ENCODE measurements at places on chromosomes 2 and 18.

- peak; percentile 40 for DNase-seq
Measured at GRCh38 chr2:101199251-101199791, 48.1 kb upstream of the TBC1D8 start.

GRCh38 chr2:9629222-9630116 is 1.3 kb downstream of the YWHAQ start:
- DNase-seq = peak; percentile 63

GRCh38 chr2:58313926-58314325 is 72.8 kb upstream of the FANCL start:
- no peak for DNase-seq

GRCh38 chr2:178796079-178796677 is 11.0 kb downstream of the TTN start:
- DNase-seq = peak; percentile 37

DNA sequence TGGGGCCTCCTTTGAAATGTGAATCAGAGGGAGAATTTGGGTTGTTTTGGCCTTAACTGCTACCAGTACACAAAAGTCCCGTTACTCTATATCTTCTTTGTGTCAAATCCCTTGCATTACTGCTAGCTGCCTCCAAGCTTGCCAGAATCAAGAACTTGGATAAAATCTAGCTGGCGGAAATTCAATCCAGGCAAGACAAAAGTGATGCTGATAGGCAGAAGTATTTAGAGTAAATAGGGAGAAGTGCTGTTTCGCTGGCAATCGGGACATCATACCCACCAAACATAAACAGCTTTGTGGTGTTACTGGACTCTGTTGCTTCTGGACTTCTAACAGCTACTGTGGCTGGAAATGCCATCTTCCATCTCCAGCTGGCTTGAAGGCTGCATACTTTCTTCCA is 2.5 kb downstream of the IFIH1 start:
- no peak for DNase-seq

DNA sequence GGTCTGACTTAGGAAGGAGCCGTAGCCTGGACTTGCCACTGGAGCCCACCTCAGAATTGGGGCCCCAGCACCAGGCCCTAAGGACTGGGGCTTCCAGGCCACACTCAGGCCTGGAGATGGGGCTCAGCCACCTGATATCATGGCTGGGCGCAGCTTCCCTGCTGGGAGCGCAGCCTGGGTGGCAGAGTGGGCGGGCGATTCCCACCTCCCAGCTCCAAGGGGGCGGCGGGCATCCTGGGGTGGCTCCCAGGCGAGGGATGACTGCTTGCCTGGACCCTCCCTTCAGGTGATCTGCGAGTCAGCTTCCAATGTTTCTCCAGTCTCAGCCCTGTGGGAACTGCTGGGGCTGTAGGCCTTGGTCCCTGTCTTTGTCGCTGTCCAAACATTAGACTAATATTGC is 20.1 kb downstream of the GPR35 start:
- no peak for DNase-seq

DNA sequence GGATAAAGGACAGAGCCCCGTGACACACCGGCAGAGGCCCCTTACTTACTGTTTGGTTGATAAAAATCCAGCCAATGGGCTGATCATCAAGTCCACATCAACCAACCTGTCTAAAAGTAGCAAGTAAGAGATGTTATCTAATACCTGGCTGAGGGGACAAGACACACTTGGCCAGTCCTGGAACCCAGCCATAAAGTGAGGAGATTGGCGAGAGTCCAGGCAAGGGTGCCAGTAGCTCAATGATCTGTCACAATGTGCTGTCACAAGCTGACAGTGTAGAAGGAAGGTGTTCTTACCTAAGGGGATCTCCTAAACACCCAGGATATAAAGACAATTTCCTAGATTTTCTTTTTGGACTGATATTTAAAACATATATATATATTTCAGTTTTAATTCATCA is 61.7 kb upstream of the IL1R2 start:
- no peak for DNase-seq

DNA sequence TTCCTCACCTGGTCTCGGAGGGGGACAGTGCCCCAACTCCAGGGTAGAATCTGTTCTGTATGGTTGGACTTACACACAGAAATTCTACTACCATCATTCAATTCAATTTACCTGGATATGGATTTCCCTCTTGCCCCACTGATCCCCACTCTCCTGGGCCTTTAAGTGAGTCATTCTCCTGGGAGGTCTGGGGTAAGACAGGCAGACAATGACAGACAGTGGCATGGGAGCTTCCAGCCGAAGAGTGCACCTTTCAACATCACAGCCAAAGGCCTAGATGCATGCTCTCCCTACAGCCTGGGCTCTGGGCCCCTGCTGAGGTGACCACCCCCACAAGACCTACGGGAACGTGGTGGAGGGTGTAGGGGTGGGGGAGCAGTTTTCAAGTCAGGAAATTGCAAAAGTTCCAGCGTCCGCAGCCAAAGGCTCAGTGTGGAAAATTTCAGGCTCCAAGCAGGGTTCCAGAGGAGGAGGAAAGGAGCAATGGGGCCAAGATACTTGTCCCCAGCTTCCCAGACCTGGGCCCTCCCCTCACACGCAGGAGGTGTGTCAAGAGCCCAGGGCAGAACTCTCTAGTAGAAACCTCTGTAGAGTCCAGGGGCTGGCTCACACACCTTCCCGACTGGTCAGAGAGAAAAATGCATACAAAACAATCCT is 296.4 kb downstream of the CYP26B1 start:
- no peak for DNase-seq

DNA sequence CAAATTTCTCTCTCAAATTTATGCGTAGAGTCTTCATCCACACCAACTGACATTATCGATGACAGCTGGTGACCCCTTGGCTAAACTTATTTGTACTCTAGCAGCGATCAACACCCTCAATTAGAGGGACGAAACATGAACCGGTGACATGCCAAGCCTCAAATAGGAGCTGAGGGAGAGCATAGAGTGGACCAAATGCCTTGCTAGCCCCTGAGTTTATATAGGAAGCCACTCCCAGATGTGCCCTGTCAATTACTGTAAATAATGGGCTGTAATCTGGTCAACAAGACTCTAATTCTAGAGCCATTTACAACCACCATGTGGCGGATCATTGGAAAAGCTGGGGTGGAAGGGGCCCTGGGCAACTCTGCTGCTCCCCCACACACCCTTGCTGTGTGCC is 47.6 kb upstream of the FHL2 start:
- DNase-seq = no peak

- DNase-seq = peak; percentile 8
Measured at GRCh38 chr2:204971206-204971907, 426.1 kb downstream of the PARD3B start.

DNA sequence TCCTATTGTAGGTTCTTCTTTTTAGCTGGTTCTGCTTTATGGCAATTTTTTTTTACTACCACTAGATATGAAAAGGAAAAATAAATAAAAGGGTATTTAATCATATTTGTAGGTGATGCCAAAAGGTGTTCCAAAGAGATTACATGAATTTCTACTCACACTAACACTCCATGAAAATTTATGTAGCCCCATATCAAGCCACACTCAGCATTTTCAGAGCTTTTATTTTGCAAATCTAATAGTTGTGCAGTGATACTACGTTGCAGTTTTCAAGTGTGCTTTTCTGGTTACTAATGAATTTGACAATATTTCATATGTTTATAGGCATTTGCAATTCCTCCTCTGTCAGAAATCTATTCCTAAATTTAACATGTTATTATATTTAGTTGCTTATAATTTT is 363.9 kb upstream of the TMEFF2 start:
- no peak for DNase-seq

- DNase-seq = no peak
Measured at GRCh38 chr2:121791290-121791689, 35.8 kb downstream of the TSN start.

DNA sequence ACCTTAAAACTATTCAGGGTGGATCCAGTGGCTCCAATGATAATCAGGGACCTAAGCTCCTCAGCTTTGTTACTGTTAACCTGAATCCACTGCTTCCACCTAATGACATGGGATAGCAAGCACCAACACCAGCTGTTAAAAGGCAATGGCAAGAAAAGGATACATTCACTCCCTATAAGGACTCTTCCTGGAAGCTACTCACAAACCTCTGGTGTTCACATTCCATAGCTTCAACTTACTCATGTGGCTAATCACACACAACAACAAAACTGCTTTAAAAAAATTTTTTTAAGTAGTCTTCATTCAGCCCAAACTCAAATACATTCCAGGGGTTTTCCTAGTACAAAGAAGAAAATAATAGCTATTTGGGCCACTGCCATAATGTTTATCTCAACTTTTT is 24.5 kb downstream of the ROCK2 start:
- DNase-seq = no peak

DNA sequence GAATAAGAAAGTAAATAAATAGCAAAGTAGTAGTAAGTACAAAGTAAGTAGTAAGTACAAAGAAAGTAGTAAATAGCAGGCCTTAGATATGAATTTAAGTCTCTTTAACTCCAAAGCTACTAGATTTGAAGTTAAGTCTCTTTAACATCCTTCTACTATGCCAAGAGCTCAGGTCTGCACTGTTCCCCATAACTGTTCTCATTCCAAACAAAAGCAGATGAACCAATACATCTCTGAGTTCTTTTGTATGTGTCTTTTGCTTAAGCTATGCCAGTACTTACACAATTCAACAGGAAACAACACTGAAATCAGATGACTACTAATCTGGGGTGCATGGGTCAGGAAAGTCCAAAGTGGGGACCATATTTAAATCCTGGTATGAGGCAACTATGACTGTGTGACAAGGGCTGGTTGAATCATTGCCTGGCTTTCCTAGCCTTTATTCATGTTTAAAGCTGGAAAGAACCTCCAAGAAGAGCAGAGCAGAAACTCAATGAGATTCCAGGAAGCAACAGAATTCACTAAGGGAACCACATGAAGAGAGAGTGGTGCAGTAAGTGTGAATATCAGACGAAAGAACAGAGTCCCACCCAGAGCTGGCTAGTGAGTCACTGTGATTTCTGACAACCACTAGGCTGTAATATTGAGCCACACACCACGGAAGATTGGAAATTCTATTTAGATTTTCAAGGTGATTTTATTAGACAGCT is 51.0 kb upstream of the CYP26B1 start:
- DNase-seq = peak; percentile 32

- DNase-seq = no peak
Measured at GRCh38 chr2:114729026-114729425, 286.6 kb downstream of the DPP10 start.

- no peak for DNase-seq
Measured at GRCh38 chr2:31524592-31524991, 56.1 kb downstream of the SRD5A2 start.

- DNase-seq = no peak
Measured at GRCh38 chr2:154229966-154230365, 358.2 kb downstream of the GALNT13 start.

- DNase-seq = no peak
Measured at GRCh38 chr2:126409850-126410249, 246.1 kb upstream of the GYPC start.

DNA sequence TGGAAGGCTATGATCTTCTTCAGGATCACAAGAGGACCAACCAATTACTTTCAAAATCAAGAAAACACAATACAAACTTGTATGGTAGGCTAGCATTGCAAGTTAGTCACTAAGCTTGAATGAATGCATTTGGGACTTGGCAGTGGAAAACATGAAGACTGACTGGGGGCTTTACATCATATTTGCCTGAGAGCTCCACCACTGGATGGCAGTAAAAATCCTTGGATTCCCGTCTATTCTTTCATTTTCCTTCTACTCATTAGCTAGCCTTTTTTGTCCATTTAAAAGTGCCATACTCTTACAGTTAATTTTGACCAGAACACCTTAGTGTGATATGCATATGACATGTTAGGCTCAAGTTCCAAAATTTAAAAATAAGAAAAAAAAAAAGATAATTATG is 63.5 kb upstream of the RASGRP3 start:
- peak; percentile 68 for DNase-seq

GRCh38 chr2:9365498-9366019 is 57.8 kb downstream of the ITGB1BP1 start:
- DNase-seq = no peak

- no peak for DNase-seq
Measured at GRCh38 chr2:182920631-182921056, 54.2 kb upstream of the FRZB start.

DNA sequence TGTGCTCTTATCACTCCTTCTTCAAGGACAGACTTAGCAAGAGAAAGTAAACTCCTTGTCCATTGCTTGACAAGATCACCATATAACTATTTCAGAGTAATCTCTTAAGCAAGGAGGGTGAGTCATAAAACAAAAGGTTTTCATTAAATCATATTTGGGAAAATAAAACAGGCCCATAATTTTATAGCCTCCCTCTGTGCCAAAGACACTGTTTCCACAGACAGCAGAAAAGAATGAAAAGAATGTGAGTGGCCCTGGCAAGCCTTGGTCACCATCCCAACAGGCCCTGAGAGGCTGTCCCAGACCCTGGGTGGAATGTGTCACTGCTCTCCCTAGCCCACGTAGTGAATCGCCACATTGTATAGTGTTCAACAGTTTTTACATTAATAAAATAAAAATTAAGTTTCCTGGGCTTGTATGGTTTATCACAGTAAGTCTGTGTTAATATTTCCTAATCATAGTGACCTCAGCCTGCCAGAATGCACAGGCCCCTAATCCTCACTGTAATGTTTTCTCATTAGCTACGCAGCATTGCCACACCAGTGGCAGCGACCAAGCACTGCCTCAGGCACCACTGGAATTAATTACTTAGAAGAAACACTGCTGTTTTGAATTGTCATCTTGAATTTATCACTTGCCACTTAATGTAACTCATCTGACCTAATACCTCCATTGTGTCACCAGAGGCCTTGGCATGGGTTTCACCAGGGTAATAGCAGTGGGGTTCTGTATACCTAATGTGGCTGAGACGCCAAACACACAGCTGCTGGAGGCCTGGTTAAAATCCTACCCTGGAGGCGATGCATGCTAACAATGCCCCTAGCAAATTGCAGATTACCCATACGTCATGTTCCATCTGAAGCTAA is 401.9 kb downstream of the LNPK start:
- DNase-seq = peak; percentile 91

GRCh38 chr2:235080101-235080500 is 128.3 kb downstream of the SH3BP4 start:
- DNase-seq = peak; percentile 71

DNA sequence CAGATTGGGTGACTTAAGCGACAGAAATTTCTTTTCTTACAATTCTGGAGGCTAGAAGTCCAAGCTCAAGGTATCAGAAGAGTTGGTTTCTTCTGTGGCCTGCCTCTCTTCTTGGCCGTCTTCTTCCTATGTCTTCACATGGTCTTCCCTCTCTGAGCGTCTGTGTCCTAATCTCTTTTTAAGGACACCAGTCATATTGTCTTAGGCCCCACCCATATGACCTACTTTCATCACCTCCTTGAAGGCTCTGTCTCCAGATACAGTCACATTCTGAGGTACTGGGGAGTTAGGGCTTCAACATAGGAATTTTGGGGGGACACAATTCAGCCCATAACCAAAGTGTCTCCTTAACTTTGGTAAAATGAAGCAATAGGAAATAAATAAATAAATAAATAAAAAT is 110.9 kb upstream of the EPC2 start:
- DNase-seq = no peak

Data from fibroblast of skin of back (primary cell).